Activated T-cell treated with anti-CD3 and anti-CD28 coated beads, Interleukin-2, amount 50 U/mL, for 1 hour (primary cell): ENCODE measurements at places on chromosomes 1 and 21.

DNA sequence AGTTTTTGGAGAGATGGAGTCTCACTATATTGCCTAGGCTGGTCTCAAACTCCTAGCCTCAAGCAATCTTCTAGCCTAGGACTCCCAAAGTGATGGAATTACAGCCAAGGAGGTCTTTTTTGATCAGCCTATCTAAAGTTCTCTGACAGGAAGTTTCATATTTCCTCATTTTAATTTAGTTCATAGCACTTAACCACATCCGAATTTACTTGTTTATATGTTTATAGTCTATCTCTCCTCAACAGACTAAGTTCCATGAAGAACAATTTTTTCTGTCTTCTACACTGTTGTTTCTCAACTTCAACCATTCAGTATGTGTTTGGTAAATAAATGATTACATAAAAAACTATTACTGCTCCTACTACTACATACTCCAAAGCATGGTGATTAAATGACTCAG is 47.9 kb downstream of the GON4L start:
- no peak for DNase-seq

GRCh38 chr1:55070293-55071164 is 31.2 kb downstream of the PCSK9 start:
- DNase-seq, result no peak

- DNase-seq, result no peak
Measured at GRCh38 chr21:35057428-35057827, 8.3 kb upstream of the RUNX1 start.

- DNase-seq, result no peak
Measured at GRCh38 chr1:37274938-37275631, 199.3 kb upstream of the ZC3H12A start.

- DNase-seq, result no peak
Measured at GRCh38 chr1:159916242-159917051, 8.9 kb downstream of the TAGLN2 start.

- no peak for DNase-seq
Measured at GRCh38 chr1:98962156-98962555, 42.5 kb downstream of the PLPPR5 start.

DNA sequence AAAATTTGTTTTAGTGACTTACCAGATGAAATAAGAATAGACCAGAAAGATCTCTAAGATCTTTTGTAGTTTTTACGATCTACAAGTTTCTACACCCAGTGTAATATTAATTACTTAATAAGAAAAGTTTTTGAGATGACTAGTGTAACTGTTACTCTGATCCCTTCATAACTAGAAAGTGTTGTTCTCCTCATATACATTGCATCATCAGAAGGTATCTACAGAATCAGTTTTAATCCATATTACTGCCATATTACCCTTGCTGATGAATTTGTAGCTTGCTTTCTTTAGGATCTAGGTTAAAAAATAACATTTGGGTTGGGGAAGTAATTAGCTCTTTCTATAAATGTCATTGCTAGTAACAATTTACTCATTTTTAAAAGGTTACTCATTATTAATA is 72.5 kb downstream of the GPR161 start:
- DNase-seq, result no peak
